ENCODE measurements at places on chromosomes 2 and 18. TPM values are rescaled to one million over a fixed set of nuclear protein-coding genes. Genes with fewer than 3 reads are reported as not detected.

DNA sequence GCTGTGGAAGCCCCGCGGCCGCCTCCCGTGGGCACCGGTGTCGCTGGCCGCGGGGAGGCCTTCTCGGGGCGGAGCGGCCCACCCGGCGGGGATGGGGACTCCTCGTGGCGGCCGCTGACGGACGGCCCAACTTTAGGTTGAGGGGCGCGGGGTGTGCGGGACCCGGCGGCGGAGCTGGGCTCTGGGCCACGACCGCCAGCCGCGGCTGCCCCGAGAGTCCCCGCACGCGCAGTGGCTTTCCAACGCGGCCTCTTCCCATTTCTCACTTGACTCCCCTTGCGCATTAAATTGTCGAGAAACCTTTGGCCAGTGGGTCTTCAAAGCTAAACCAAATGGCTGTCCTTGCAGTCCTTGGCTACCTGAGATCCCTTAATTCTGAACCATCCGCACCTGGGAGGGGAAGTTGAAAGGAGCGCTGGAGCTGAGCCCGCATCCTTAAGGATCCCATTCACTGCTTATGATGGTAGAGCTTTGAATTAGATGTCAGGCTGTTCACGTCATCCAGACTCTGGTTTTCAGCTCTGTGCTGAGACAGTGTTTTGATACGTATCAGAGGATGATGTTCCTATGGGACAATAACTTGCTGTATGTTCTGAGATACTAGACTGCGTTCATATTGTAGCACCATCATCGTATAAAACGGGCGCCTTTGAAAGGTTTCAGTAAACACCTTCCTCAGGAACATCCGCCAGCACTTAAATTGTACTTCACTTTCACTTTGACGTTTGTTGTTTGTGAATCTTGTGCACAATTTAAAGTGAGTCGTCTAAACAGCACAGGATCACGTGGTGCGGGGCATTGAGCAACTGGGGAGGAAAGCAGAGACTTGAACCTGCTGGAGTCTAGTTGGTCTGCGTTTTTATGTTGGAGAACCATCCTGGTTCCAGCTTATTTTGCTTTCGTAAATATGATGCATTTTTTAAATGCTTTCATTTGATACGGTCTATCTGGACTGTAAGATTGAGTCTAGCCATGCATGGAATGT lies 874 bp downstream of the CLIP4 start:
- peak; percentile 89 for DNase-seq

- no peak for DNase-seq
Observed at GRCh38 chr18:10289951-10290637, 164.3 kb upstream of the APCDD1 start.

- no peak for DNase-seq
Observed at GRCh38 chr18:33817096-33817495, 239.1 kb downstream of the ASXL3 start.

DNA sequence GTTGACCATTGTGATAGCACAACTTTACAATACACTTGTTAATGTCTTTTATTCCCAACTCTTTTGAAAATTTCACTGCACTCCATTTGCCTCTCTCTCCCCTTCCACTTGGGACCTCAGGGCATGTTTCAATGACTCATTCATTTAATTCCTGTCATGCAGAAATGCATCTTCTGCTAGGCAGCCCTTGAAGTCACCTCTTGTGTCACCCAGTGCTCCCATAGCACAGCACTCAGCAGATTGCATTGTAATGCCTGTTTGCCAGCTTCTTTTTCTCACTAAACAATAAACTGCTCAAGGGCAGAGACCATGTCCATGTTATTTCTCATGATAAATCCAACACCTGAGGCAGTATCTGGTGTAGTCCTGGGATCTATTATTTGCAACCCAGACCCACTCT lies 85.9 kb upstream of the ACSL3 start:
- no peak for DNase-seq

DNA sequence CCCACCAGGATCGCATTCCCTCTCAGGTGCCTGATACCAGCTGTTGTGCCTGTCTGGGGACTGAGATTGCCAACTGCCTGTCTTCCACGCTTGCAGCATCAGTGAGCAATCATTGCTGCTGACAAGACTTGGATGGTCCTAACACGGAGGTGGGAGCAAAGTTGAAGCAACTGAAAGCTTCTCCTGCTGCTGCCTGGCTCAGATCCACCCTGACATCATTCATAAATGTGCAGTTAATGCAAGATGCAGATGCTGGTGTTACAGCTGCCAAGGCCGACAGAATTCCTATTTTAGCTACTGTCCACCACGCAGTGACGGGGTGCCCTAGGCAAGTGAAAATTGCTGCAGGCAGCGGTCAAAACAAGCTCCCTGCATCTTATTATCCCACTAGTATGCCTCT lies 131.4 kb downstream of the VWC2L start:
- no peak for DNase-seq

GRCh38 chr2:153074207-153074606 lies 355.8 kb downstream of the ARL6IP6 start:
- DNase-seq = no peak

DNA sequence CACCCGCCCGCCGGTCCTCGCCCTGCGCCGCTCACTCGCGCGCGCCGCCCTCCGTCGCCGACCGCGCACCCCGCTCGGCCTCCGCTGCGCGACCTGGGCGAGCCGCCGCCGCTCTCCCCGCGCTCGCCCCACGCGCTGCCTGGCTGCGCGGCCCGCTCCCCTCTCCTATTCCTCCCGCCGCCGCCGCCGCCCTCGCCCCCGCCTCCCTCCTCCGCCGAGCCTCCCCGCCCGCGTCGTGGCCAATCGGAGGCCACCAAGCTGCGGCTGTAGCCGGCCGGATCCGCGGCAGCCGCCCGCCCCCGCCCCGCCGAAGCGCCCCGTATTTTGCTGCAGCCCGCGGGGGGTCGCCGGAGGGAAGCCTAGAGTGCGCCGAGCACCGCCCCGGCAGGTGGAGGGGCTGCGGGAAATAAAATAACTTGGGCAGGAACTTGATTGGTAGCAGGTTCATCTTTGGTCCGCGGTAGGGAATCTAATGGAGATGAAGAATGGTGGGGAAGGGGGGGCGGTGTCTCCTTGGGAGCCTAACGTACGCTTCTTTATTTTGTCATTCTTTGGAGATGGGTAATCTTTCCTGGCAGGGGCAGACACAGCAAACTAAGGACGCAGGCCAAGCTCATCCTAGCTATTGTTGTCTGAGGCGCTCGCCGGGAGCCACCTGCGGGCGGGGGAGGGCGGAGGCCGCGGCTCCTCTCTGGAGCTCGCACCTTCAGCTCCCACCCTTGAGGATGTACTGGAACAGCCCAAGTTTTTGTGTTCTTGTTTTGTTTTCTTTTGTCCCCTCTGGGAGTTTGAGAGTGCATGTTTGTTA lies 1.1 kb upstream of the CDH2 start:
- DNase-seq = no peak

The GALM gene
- 57.9 TPM for total RNA-seq

Measured in tibial nerve (tissue), 4 donors.